Tibial nerve (tissue), 4 donors: ENCODE measurements at places on chromosomes 11 and 22. TPM values are rescaled to one million over a fixed set of nuclear protein-coding genes. Genes with fewer than 3 reads are reported as not detected.

The MS4A4E gene
- 15.1 TPM for total RNA-seq

The NXPE4 gene
- not detected for total RNA-seq

The MICAL2 gene
- 92.9 TPM for total RNA-seq

The SCUBE1 gene
- total RNA-seq, result 81.3 TPM

The PYGM gene
- 18.6 TPM for total RNA-seq

The OR6T1 gene
- total RNA-seq, result not detected

The TH gene
- not detected for total RNA-seq

The CREB3L1 gene
- total RNA-seq, result 3.6 TPM

The GRK3 gene
- total RNA-seq, result 12.9 TPM

The PRAME gene
- total RNA-seq, result not detected

The INPP5J gene
- total RNA-seq, result 0.90 TPM

The CBLIF gene
- total RNA-seq, result not detected

The CHST1 gene
- 1.7 TPM for total RNA-seq

The NLRP10 gene
- 0.44 TPM for total RNA-seq

The MS4A4A gene
- total RNA-seq, result 27.8 TPM
